ENCODE measurements at places on chromosomes 13 and 19.
A peak's percentile ranks its signal among the peaks of the same experiment; 100 is the strongest.

GRCh38 chr19:34220472-34221063 is 33.8 kb upstream of the GARRE1 start:
- DNase-seq = peak; percentile 83

DNA sequence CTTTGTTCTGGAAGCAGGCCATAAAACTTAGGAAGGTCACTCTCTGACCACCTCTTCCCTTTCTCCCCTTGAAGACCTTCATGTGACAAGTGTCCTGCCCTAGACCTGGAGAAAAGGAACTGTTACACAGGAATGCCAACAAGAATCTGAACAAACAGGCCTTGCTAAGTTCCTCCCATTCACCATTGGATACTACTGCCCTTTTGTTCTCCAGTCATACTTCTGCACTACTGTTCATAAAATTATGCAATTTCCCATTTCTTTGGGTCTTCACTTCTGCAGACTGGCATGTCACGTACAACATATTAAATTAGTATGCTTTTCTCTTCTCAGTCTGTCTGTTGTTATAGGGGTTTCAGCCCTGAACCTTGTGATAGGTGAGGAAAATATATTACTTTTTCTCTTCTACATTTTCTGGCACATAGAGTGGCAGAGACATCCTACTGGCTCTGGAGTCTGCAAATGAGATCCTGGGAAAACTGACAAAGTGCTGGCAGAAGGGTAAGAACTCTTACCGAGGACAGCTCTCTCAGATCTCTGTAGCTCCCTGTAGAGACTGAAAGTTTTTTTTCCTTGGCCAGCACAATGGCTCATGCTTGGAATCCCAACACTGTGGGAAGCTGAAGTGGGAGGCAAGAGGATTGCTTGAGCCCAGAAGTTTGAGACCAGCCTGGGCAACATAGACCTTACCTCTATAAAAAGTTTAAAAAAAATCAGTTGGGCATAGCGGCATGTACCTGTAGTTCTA is 87.6 kb upstream of the SPRY2 start:
- DNase-seq = no peak

DNA sequence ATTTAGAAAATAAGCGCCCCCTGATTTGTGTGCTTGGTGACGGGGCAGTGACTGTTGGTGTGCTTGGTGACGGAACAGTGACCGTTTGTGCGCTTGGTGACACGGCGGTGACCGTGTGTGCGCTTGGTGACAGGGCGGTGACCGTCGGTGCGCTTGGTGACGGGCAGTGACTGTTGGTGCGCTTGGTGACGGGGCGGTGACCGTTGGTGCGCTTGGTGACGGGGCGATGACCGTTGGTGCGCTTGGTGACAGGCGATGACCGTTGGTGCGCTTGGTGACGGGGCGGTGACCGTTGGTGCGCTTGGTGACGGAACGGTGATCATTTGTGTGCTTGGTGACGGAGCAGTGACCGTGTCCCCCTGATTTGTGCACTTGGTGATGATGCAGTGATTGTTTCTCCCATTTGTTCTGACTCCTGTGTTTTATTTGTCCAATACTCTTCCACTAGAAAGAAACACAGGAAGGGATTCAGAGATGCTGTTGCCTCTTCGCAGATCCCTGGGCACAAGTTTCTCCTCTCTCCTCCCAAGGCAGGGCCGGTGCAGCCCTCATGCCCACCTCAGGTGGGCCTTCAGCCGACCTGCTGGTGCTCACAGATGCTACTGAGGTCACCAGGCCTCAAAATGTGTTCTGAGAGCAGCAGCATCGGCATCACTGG is 128.3 kb downstream of the ATP11A start:
- DNase-seq = no peak

GRCh38 chr13:79501538-79502232 is 20.7 kb downstream of the NDFIP2 start:
- DNase-seq = no peak

DNA sequence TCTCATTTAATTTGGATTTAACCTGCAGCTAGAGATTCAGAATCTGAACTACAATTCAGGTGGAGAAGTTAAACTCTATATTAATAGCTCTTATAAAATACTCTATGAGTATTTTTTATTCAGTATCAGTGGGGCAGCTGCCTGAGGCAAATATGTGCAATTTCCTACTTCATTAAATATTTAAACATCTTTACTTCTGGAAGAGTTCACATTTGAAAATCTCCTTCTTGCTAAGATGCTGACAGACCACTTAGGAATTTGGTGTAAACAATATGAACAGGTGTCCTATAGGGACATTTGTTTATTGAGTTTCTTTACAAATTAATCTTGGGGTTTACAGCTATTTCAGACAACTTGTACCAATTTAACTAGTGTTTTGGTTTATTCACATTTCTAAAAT is 20.4 kb downstream of the STARD13 start:
- DNase-seq = no peak

DNA sequence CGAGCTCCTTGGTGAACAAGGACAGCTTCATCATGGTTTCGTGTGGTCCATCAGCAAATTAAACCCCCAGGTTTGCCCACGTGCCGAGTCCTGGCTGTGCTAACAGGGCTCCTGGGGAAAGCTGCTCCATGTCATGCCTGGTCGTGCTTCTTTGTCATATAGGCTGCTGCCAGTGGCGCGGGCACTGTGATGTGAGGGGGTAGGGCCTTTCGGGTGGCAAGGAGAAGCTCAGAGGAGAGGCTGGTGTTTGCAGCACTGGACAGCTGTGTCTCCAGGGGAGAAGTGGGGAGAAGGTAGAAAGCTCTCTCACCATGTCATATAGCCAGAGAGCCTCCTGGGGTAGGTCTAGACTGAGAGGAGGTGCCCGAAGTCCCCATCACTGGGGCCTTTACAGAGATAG is 13.3 kb downstream of the VSTM2B start:
- no peak for DNase-seq

DNA sequence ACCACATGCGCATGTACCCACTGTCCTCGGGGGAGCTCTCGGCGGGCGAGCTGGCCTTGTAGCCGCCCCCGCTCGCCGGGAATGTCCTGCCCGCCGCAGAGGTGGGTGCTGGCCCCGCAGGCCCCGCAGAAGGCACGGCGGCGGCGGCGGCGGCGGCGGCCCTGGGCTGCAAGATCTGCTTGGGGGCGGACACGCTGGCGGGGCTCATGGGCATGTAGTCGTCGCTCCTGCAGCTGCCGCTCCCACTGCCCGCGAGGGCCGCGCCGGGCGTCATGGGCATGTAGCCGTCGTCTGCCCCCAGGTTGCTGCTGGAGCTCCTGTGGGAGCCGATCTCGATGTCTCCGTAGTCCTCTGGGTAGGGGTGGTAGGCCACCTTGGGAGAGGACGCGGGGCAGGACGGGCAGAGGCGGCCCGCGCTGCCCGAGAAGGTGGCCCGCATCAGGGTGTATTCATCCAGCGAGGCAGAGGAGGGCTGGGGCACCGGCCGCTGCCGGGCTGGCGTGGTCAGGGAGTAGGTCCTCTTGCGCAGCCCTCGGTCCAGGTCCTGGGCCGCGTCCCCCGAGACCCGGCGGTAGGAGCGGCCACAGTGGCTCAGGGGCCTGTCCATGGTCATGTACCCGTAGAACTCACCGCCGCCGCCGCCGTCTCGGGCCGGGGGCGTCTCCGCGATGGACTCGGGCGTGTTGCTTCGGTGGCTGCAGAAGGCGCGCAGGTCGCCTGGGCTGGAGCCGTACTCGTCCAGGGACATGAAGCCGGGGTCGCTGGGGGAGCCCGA is 2.4 kb downstream of the IRS2 start:
- peak; percentile 71 for DNase-seq

DNA sequence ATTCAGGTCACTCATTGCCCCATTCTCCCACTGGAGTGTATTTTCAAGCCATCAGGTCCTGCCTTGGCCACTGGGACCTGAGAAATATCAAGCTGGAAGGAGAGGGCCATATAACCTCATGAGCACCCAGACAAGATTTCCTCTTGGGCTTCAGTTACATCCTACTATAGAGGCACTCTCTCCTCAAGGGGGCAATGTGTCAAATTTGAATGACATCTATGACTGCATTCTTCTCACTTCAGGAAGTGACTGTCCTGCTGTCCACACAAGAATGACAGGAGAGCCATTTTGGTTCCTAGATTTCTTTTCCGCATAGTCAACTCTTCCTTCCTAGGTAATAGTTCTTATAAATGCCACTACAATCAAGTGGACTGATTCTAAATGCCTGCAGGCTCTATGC is 416.2 kb downstream of the DIAPH3 start:
- DNase-seq = peak; percentile 56

- peak; percentile 82 for DNase-seq
Observed at GRCh38 chr13:90867336-90867683, 480.2 kb upstream of the MIR17HG start.

DNA sequence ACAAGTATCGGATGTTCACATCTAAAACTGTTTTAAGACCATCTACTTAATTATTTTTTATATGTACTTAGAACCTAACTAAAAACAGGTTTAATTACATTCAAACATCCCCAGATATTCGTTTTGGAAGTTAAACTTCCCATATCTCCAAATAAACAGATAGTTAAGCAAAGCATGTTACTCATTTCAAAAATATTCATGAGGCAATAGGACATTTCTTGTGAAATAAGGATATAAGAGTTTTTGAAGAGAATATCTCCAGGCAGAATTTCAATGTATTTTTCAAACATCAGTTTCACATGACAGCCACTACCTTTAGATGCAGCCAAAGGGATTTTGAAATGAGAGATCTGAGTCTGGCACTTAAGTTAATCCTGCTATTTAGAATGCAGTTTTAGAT is 697.5 kb downstream of the SLITRK1 start:
- no peak for DNase-seq

GRCh38 chr19:8459520-8460270 is 14.9 kb downstream of the HNRNPM start:
- DNase-seq = no peak

GRCh38 chr13:44756276-44756810 is 180.2 kb upstream of the TSC22D1 start:
- DNase-seq = no peak

DNA sequence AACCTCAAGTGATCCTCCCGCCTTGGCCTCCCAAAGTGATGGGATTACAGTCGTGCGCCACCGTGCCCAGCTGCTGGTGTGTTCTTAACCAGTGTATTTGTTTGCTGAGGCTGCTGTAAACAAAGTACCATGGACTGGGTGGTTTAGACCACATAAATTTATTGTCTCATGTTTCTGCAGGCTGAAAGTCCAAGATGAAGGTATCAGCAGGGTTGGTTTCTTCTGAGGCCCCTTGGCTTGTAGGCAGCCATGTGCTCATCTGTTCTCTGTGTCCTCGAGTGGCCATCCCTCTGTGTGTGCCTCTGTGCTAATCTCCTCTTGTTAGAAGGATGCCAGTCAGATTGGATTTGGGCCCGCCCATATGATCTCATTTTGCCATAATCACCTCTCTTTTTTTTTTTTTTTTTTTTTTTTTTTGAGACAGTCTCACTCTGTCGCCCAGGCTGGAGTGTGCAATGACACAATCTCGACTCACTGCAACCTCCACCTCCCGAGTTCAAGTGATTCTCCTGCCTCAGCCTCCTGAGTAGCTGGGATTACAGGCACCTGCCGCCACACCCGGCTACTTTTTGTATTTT is 31.8 kb downstream of the PEX11G start:
- DNase-seq = no peak

DNA sequence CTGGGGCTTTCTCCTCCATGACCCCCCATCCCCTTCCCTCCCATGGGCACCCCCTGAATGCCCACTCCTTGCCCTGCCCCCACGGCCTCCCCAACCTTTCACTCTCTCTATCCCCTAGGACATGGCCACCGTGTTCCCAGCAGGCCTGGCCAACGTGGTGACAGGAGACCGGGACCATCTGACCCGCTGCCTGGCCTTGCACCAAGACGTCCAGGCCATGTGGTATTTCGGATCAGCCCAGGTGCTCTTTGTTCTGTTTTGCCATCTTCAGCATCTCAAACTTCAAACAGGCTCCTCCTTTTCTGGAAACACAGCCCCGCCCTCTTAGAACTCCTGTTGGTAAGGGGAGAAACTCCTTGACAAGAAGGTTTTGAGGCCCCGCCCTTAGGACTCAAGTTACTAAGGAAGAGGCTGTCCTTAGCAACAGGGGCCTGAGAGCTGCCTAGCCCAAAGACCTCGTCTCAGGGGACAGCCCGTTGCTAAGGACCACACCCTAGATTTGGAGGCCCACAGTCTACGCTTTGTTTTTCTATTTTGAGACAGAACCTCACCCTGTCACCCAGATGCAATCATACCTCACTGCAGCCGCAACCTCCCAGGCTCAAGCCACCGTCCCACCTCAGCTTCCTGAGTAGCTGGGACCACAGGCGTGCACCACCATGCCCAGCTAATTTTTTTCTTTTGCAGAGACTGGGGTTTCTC is 5.1 kb upstream of the FLT3LG start:
- peak; percentile 94 for DNase-seq

DNA sequence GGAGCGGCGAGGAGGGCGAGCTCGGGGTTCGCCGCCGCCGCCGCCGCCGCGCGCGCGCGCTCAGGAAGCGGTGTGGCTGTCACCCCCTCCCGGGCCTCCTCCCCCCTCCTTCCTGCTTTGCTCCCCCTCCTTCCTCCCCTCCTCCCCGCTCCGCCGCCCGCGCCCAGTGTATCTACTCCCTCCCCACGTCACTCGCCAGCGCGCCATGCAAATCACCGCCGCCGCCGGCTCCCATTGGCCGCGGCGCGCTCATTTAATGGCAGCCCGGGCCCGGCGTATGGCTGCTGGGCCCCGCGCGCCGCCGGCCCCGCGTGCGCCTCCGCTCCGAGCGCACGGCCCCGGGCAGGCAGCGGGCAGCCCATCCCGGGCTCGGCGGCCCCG is 335 bp upstream of the SOX1 start:
- peak; percentile 96 for DNase-seq

GRCh38 chr13:73661687-73662425 is 472.3 kb downstream of the KLF12 start:
- no peak for DNase-seq

DNA sequence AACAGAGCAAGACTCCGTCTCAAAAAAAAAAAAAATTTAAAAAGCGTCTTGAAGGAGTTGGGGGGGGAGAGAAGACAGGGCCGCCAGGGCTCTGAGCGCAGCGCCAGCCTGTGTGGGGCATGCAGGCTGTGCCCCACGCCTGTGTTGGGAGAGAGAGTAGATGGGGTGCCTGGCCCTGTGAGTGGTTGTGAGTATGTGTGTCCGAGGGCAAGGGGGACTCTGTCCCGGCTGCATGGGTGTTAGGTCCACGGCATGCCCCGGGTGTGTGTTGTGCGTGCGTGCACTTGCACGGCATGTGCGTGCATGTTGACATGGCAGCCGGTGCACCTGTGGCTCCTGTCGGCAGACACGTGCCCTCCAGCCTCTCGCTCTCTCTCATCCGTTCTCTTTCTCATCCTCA is 3.4 kb downstream of the MAP2K7 start:
- no peak for DNase-seq

DNA sequence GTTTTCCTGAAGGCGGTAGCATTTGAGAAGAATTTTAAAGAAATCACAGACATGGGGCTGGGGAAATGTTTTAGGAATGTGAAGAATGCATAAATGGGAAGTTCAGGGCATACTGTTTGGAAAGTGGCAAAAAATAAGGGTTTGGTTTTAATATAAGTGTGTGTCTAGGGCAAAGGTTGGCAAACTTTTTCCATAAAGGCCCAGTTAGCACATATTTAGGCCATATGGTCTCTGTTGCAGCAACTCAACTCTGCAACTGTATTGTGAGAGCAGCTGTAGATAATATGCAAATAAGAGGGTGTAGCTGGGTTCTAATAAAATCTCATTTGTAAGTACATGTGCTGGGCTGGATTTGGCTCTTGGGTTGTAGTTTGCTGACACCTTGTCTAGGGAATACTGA is 521.9 kb downstream of the DIAPH3 start:
- peak; percentile 33 for DNase-seq
